NCI-H460 (cell line): ENCODE measurements at places on chromosomes 1 and 21. TPM values are rescaled to one million over a fixed set of nuclear protein-coding genes. Genes with fewer than 3 reads are reported as not detected.
A peak's percentile ranks its signal among the peaks of the same experiment; 100 is the strongest.

The PRAMEF1 gene
- total RNA-seq: not detected in 2 replicates

The DNM3 gene
- total RNA-seq: 0.12 and 0.27 TPM in 2 replicates

The DNALI1 gene
- not detected in 2 replicates for total RNA-seq

The GUCA2B gene
- total RNA-seq: not detected in 2 replicates

The IFI44 gene
- total RNA-seq: 16.9 and 17.8 TPM in 2 replicates

The PGD gene
- total RNA-seq: 439 and 614 TPM in 2 replicates

The ZNF326 gene
- 5.6 and 6.6 TPM in 2 replicates for total RNA-seq

The RGS13 gene
- total RNA-seq: not detected in 2 replicates

The PRDM16 gene
- 0.29 and 2.2 TPM in 2 replicates for total RNA-seq

DNA sequence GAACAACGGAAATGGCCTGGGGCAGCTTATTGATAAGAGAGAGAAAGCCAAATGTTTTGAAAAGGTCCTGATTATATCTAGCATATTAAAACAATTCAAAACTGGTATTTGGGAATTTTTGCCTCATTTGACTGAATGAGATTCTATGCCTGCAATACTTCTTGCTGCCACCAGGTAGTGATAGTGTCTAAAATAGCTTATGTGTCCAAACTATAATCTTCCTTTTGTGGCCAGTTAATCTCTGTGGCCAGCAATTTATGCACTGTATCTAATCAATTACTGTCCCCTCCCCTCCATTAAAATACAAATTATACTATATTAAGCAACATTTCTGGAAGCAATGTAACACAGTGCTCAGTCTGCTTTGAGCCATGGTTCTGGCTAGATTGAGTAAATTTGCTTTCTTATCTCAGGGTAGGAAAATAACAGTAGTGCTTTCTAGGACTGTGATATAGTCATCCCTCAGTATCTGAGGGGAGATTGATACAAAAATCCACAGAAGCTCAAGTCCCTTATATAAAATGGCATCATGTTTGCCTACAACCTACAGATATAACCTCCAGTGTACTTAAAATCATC lies 91.8 kb downstream of the FOXD2 start:
- DNase-seq: no peak

GRCh38 chr1:116908820-116909511 lies 750 bp upstream of the PTGFRN start:
- DNase-seq: no peak

GRCh38 chr1:37137601-37138000 lies 103.3 kb upstream of the GRIK3 start:
- DNase-seq: no peak

DNA sequence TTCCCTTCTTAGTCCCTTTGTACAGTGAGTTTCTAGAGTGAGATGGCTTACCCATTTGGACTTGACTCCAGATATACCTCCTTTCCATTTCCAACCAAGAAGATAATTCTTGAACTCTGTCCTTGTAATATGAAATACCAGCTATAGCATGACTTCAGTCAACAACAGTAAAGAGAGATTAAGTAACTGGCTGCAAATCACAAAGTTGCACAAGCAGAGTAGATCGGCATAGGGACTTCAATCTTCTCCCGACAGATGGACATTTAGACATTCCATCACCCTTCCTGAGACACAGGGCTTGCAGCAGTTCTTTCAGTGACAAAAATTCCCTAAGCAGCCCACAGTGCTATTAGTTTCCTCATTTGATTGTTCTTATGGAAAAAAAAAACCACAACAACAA lies 44.6 kb downstream of the JAK1 start:
- DNase-seq: no peak

- DNase-seq: no peak
Observed at GRCh38 chr1:59432531-59433439, 135.9 kb downstream of the FGGY start.

GRCh38 chr21:33125680-33126375 lies 55.9 kb downstream of the OLIG1 start:
- no peak for DNase-seq

GRCh38 chr1:18299441-18300338 lies 181.0 kb upstream of the KLHDC7A start:
- DNase-seq: no peak

DNA sequence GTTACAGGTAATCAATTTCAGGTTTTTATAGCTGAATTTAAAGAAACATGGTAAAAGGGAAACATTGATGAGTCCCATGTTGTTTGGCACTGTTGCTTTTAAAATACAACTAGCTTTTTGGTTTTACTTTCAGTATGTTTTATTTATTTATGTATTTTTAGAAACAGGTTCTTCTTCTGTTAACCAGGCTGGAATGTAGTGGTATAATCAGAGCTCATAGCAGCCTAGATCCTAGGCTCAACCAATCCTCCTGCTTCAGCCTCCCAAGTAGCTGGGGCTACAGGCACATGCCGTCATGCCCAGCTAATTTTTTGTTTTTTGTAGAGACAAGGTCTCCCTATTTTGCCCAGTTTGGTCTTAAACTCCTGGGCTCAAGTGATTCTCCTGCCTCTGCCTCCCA lies 50.4 kb downstream of the CTTNBP2NL start:
- DNase-seq: no peak

GRCh38 chr1:67609577-67610341 lies 75.2 kb upstream of the GADD45A start:
- no peak for DNase-seq

GRCh38 chr1:26046246-26047095 lies 553 bp upstream of the SLC30A2 start:
- DNase-seq: no peak

- peak; percentile 22 for DNase-seq
Observed at GRCh38 chr1:869499-870244, 54.1 kb upstream of the SAMD11 start.

DNA sequence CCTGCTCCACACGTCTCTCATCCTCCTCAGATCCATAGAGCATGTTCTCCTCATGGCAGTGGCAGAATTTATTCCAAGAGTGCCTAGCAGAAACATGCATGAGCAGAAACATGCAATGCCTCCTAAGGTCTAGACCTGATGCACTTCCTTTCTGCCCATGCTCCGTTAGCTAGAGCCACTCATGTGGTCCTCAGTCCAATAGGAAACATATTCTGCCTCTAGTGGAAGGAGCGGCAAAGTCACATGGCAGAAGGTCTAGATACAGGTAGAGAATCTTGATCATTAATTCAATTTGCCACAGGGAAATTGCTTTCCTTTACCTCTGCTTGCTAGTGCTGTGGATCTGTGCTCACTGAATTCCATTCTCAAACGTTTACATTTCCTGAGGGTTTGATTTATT lies 130.4 kb downstream of the KIF26B start:
- DNase-seq: no peak

DNA sequence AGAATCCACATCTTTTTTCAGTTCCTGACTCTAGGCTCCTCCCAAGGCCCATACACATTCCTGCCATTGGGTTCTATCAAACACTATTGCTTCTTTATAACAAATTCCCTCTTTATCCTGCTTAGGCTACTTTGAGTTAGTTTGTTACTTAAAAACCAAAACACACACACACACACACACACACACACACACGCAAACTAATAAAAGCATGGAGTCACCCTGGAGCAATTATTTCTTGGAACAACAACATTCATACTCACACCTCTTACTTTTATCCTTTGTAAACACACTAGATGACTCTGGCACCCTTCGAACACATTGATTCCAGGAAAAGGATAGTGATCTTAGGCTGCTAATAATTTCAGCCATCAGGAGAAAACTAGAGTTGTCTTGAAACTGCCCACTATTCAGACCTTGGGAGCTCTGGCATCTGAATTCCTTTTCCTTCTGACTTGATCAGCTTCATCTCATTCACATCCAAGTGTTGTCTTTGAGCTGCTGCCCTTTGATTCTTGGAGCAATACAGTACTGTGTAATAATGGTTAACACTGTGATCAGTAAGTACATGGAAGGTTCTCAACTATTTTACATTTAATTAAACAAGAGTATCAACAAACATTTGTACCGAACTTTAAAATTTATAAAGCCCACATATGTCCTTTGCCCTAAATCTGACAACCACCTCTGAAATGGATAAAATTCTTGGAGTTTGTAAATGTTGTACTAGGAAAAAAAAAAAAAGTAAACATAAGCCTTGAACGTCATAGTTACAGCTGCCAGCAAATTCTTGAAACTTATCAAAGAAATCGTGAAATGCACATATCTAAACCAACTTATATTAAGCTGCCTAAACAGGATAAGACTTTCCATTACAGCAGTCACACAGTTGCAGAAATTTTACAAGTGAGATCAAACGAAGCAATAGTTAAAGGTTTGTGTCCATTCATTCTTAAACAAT lies 2.8 kb upstream of the SEC22B start:
- peak; percentile 61 for DNase-seq
